Epithelial cell of proximal tubule (primary cell): ENCODE measurements at places on chromosomes 16 and 17.

DNA sequence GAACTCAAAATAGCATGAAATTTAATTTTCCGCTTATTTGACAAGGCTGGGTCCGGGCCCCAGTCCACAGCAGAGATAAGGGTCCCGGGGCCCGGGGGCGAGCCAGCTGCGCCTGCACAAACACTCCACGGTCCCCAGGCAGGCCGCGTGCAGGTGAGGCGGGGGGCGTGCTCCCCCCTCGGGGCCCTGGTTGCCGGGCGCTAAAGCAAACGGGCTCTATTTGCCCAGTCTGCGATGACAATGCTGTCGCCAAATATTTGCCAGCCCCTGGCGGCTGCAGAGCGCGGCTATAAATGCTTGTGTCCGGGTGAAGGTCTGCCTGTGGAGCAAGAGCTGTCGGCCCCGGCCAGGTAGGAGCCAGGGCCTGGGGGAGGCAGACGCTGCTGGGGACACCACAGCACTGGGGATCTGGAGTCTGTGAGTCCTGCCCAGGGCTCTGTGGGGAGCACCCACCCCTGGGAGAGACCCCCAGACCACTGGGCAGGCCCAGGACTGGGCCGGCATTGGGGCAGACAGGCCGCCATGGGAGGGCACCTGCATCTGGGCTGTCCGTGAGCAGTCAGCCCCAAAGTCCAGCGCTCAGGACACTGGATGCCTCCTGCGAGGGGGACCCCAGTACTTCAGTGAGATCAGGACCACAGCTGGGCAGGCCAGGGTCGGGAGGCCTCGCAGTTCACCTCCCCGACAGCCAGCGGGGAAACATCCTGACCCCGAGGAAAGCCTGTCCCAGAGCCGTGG, at the start of gene PERCC1:
Gene PERCC1 (plus strand): TSS at position 320 of the 738 bp plus-strand sequence. CDS start 1,516 bp downstream, outside the sequence.
- no peak for DNase-seq

GRCh38 chr17:46771561-46772474, 46.7 kb downstream of the WNT3 start:
- DNase-seq = no peak

- no peak for DNase-seq
Observed at GRCh38 chr17:80692931-80693467, 148.4 kb downstream of the RPTOR start.

GRCh38 chr16:5175266-5175665, 77.7 kb upstream of the EEF2KMT start:
- no peak for DNase-seq

GRCh38 chr16:57191056-57191571, 5.0 kb downstream of the RSPRY1 start:
- no peak for DNase-seq

DNA sequence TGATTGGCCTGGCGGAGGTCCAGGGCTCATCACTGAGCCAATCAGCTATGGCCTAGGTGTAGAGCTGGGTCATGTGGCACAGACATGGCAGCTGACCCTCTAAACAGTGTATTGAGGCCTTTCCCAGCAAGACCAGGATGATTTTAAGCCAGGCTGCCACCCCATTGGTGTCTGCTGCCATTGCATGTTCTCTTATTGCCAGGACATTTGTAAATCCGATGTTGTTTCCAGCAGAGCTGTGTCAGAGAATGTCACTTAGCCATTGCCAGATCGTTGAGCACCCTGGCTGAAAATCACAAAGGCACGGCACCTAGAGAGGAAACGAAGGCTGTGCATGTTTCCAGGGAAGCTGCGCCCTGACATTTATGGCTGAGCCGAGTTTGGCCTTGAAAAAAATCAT, 33.4 kb downstream of the RBFOX1 start:
- DNase-seq = no peak

GRCh38 chr17:20073055-20073979, 64.2 kb downstream of the SPECC1 start:
- no peak for DNase-seq

- no peak for DNase-seq
Observed at GRCh38 chr17:1764284-1764683, 2.4 kb downstream of the SERPINF1 start.
